ENCODE measurements at places on chromosomes 3 and 15.
A peak's percentile ranks its signal among the peaks of the same experiment; 100 is the strongest.

- no peak for DNase-seq
Observed at GRCh38 chr3:139357899-139358298, 14.1 kb downstream of the MRPS22 start.

DNA sequence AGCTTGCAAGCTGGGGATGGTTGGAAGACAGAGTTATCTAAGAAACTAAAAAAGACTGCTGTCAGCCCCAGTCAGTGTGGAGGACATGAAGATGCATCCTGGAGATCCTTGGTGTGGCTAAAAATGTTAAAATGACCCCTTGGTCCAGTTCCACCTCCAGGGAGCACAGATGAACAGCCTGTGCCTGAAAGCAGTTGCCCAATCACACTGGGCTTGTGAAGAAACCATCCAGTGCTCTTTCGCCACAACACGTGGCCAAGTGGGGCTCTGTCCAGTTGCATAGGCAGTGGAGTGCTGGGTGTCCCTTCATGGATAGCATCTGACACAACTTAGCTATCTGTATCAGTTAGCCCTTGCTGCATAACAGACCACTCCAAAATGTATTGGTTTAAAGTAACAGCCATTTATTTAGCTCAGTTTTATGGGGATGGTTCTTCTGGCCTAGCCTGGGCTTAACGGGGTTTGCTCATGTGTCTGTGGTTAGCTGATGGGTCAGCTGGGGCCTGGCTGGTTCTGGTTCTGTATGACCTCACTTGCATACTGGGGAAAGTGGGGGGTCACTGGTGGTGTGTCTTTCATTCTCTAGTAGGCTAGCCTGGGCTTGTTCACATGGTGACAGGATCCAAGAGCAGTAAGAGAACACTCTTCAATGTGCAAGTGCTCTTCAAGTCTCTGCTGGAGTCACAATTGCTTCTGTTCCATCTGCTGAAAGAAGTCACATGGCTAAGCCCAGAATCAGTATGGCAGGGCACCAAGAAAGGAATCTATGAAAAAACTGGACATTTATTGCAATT is 226.2 kb downstream of the PDCD6IP start:
- DNase-seq: no peak

GRCh38 chr3:57661404-57661803 is 31.5 kb downstream of the DENND6A start:
- no peak for DNase-seq

- DNase-seq: no peak
Observed at GRCh38 chr3:99865321-99865720, 47.7 kb downstream of the CMSS1 start.

DNA sequence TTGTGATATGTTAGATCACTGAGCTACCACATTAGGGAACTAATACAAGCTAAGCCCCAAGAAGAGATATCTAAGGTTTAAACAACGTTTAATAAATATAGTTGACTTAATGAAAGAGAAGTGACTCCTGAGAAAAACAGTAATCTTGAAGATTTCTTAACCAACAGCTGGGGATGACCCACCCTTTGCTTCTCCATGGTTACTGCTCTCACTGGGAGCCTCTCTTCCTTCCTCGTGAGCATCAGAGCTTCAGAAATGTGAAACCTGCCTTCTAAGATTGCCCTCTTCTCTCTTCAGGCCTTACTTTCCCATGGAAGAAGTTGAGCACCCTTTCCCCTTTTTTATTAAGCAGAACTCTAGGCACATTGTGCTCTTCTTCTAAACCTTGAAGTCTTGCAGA is 132.2 kb upstream of the NR2E3 start:
- no peak for DNase-seq

- DNase-seq: no peak
Observed at GRCh38 chr3:66342717-66343356, 122.0 kb downstream of the SLC25A26 start.

DNA sequence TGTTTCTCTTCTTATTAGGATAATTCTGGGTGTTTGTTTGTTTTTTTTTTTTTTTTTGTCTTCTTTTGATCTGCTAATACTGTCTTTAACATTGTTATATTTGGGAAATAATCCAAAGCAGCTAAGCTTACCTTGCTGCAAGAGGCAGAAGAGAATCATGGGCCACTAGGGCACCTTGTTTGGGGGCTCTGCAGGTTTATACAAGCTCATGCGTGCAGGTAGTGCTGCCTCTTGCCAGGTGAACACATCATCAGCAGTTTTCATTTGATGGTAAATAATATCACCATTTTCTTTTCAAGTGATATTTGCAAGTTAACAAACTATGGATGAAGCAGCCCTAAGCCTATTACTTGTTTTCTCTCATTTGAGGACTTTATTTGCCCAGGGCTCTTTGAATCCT is 37.9 kb downstream of the MAP3K13 start:
- no peak for DNase-seq

DNA sequence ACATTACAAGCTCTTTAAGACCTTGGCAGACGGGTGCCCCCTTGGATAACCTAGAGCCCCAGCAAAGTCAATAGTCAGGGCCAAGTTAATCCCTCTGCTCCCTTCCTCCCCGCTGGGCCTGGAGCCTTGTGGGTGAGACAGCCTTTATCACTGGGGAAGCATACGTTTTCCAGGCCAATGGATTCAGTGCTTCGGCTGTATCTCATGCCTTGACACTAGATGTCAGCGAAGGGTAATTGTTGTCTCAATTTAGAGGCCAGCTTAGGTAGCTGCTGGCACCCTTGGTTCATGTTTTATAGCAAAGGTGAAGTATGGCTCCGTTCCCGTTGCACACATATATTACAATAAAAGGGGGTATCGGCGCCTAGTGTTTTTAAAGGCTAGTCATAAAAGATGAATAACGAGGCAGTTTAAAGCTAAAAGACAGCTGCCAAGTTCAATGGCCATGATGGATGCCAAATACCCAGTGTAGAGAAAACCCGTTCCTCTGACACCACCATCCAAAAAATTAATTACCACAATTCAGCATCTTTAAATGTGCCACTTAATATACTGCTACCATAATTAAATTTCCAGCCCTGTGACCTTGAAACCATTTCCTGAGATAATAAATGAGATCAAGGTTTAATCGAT is 52.3 kb upstream of the BNIP2 start:
- DNase-seq: peak; percentile 24

Data from midbrain (tissue), 1 donor.